ENCODE measurements at places on chromosomes 5 and 9. TPM values are rescaled to one million over a fixed set of nuclear protein-coding genes. Genes with fewer than 3 reads are reported as not detected.

The ROPN1L gene
- total RNA-seq = 1.9 TPM

The MAML1 gene
- total RNA-seq = 11.9 TPM

- no peak for DNase-seq
Measured at GRCh38 chr9:19828576-19829109, 39.8 kb upstream of the SLC24A2 start.

- DNase-seq = peak; percentile 65
Measured at GRCh38 chr9:131546336-131547084, 1.2 kb downstream of the PRRT1B start.

DNA sequence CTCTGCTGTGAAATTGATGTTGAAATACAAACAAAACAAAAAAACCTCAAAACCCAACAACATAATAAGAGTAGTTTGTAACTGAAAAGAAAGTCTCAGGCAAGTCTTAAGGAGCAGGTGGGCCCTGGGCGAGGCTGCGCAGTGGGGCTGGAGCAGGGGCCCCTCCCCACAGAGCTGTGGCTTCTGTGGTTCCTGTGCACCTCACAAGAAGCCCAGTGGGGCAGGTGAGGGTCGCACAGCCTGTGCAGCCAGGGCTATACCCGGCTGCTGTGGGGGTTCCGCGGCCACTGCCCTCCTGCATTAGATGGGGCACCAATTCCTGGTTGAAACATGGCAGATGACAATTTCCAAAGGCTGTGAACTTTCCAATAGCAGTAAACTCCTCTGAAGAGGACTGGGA, 75.3 kb downstream of the TRIO start:
- DNase-seq = no peak

All from pancreas (tissue), 10 donors.